Activated T-helper 17 cell treated with anti-CD3 and anti-CD28 coated beads, Interleukin-2, amount 50 U/mL, for 72 hours (primary cell): ENCODE measurements at places on chromosomes 4 and X. TPM values are rescaled to one million over a fixed set of nuclear protein-coding genes. Genes with fewer than 3 reads are reported as not detected.

DNA sequence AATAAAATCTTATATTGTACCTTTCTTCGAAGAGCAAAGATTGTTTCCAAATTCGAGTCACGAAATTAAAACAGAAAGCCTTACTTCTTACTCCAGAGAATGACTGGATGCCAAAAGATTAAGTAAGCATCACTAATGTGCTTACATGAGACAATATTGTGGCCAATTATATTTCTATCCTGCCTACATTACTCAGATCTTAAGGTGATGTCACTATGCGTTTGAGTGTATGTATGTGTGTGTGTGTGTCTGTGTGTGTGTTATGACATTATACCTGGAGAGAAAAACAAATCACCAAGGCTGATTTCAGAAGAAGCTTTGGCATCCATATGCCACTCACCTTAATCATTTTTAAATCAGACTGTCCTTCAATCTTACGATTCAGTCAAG is 556.3 kb downstream of the PPARGC1A start:
- peak; percentile 86 for ATAC-seq

DNA sequence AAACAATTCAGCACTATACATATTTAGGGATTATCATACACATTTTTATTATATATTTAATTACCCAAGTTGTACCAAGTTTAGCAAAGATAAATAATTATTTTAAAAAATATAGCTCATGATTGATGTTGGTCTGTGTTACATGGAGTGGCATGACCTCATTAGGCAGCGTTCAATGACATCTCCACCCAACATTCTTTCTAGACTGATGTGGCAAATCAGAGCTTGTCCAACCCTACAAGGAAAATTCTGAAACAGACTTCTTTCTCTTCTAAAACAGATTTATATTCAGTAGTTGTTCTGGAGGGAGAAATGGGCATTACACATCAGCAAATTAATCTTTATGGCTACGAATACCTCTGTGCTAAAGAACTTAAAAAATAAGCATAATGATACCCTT is 189.7 kb downstream of the PDGFC start:
- no peak for ATAC-seq

DNA sequence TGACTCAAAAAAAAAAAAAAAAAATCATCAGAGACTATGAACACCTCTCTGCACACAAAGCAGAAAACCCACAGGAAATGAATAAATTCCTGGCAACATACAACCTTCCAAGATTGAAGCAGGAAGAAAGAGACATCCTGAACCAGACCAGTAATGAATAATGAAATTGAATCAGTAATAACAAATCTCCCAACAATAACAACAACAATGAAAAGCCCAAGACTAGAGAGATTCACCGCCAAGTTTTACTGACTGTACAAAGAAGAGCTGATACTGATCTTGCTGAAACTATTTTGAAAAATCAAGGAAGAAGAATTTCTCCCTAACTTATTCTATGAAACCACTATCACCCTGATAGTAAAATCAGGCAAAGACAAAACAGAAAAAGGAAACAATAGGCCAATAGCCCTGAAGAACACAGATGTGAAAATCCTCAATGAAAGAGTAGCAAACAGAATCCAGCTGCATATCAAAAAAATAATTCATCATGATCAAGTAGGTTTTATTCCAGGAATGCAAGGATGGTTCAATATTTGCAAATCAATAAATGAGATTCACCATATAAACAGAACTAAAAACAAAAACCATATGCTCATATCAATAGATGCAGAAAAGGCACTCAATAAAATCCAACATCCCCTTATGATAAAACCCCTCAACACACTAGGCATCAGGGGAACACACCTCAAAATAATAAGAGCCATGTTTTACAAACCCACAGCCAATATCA is 31.0 kb upstream of the PLK4 start:
- ATAC-seq = no peak

DNA sequence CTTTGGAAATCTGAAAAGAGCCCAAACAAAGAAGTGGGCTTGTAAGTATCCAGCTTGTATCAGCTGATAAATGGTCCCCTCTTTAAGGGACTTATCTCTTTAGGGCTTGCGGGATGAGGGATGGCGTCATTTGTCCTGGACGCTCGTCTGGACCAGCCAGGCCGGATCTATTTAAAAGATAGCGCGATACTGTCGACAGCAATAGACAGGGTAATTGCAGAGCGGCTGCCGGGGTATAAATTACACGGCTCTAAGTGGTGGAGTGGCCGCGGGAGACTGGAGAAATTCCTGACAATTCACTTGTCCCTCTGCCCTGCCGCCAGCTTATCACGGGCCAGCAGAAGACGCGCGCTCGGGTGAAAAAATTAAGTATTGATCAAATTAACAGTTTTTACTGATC is 90.7 kb downstream of the FAM53A start:
- no peak for ATAC-seq

- no peak for ATAC-seq
Measured at GRCh38 chr4:186021461-186022167, 47.3 kb upstream of the TLR3 start.

- ATAC-seq = no peak
Measured at GRCh38 chrX:48998391-48998790, 3.7 kb downstream of the GRIPAP1 start.

GRCh38 chr4:177308125-177308524 is 1.5 kb upstream of the NEIL3 start:
- ATAC-seq = no peak

DNA sequence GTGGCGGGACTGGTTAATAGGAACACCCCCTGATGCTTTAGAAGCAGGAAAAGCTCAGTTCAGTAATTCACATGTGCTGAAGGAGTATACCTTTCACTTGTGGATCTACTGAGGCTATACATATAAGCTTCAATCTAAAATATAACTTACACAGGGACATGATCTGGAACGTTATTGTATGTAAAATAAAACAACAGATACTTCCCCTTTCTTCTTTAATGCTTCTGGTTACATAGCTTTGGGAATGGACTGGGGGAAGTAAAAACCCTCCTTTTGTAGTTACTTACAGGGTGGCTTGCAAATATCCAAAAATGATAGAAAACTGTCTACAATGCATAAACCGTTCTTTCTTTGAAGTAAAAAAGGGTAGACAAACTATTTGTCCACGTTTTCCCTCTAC is 1.9 kb downstream of the FGG start:
- no peak for ATAC-seq

DNA sequence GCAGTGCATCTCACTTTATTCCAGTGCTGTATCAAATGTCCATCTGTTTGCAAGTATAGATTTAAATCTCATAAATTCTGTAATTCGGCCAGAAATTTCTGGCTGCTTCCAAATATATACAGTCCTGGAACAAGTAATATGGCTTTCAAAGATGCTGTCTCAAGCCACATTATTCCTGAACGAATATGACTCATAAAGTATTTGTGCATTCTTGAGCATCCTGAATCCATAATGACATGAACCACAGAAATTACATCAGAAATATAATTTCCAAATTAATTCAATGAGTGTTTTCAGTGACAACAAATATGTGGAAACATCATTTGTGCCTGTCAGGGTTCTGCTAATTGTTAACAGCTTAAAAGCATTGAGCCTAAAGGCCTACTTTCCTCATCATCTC is 140.9 kb upstream of the HPGD start:
- ATAC-seq = no peak

DNA sequence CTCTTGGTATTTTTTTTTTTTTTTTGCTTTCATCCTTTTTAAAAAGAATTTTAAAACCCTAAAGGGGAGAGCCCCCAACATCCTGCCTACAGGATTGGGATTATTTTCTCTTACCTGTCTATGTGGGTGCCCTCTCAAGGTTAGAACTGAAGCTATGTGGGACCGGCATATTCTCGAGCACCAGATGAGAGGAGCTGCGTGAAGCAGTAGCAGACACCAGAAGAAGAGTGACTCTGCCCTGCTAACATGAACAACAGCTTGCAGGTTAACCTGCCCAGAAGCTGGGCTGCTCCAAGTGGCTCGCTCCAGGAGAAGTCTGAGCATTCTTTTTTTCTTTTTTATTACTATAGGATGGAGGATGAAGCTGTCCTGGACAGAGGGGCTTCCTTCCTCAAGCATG is 102.6 kb upstream of the SLC4A4 start:
- no peak for ATAC-seq

- no peak for ATAC-seq
Measured at GRCh38 chr4:124785645-124786044, 73.1 kb upstream of the ANKRD50 start.

DNA sequence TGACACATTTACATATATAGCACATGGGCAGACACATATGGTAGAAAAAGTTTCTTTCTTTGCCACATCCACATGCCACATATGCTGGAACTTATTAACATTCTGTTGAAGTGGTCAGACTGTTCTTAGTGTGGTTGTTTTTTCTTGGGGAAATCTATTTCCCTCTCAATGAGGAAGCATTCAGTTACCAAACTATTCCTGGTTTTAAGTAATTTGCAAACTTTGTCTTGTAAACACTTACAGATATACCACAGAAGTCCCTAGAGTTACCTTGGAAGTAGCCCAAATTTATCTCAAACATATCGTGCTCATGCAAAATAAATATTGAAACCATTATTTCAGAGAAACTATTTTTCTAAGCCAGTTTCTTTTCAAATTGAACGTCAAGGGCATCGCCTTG is 625.5 kb upstream of the INTU start:
- no peak for ATAC-seq

DNA sequence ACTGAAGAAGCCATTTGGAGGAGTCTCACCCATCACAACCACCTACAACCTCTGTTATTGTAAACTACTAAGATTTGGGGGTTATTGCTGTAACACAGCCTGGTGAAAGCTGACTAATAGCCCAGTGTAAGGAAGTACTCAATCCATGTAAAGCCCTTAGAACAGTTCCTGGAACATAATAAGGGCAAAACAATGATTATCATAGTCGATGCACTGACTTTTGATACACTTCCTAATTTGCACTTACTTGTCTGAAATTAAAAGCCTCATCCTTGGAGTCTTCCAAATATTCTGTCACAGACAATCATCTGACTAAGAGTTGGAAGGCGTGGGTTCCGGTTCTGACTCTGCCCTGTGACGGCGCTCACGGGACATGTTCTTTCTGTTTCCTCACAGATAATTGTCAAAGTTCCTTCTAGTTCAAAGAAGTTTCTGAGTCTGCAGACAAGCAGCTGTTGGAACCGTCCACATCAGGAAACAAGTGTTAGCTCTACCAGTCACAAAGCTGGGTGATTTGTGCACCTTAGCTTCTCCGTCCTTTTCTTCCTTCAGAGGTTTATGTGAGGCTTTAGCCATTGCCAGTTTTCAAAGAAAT is 33.4 kb upstream of the RASGEF1B start:
- ATAC-seq = peak; percentile 76

DNA sequence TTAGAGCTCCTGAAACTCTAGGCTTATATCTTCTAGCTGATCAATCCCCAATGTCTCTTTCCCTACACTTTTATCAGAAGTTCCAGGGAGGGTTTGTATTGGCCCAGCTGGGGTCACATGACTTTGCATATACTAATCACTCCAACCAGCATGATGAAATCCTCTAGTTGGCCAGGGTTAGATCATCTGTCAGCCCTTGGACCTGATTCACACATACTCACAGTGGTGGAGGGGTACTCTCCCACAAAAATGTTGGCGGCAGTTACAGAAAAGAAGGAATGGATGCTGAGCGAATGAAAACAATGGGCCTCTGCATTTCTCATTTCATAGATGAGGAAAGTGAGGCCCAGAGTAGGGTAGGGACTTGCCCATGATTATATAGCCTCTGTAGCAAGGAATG is 151.1 kb downstream of the PJA1 start:
- ATAC-seq = no peak

- peak; percentile 35 for ATAC-seq
Measured at GRCh38 chr4:40719008-40719623, 30.6 kb upstream of the NSUN7 start.

The GPC3 gene
- not detected for total RNA-seq

The SMIM43 gene
- 0.15 TPM for total RNA-seq

The CENPVL2 gene
- not detected for total RNA-seq

The TSPAN6 gene
- not detected for total RNA-seq

The HPF1 gene
- 27.0 TPM for total RNA-seq
